Heart left ventricle (tissue), 16 donors: ENCODE measurements at places on chromosomes 2 and 18. TPM values are rescaled to one million over a fixed set of nuclear protein-coding genes. Genes with fewer than 3 reads are reported as not detected.

GRCh38 chr18:38932752-38933151 lies 1367.2 kb upstream of the CELF4 start:
- H3K4me1 ChIP-seq = no peaks in the 10 kb centered on the region
- no peaks in the 10 kb centered on the region for H3K27me3 ChIP-seq
- H3K4me3 ChIP-seq = no peak overlapping the region
- no peak for DNase-seq
- no peak overlapping the region for H3K27ac ChIP-seq
- no peaks in the 10 kb centered on the region for H3K36me3 ChIP-seq

The SMAD7 gene
- total RNA-seq = 21.8 TPM

GRCh38 chr2:165471349-165471950 lies 2.0 kb downstream of the CSRNP3 start:
- no peaks in the 10 kb centered on the region for H3K36me3 ChIP-seq
- no peak overlapping the region for H3K4me3 ChIP-seq
- H3K27me3 ChIP-seq = no peaks in the 10 kb centered on the region
- H3K27ac ChIP-seq = no peak overlapping the region

DNA sequence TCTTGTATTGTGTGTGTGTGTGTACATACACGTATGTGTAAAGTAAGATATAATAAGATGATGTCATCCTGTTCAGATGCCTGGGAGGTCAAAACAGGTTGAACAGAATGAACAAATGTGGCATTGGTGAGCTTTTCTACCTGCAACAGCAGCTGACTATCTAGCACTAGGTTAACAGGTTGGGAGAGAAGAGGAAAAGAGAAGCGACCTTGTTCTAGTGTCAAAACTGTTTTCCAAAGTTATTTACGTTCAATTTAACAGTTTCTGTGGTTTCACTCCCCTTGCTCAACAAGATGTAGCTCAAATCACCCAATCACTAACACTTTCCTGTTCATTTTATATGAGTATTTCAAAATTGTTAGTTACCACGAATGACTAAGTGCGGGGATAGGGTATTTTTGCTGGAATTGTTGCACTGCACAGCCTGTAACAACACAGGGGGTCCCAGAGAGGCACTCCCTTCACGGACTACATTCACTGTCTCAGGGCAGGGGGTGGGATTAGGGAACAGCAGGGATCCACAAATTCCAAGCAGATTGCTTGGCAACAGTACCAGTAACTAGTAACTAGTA lies 67.5 kb upstream of the DTNB start:
- H3K36me3 ChIP-seq = peaks cover 36% of the 10 kb centered on the region
- H3K4me3 ChIP-seq = no peak overlapping the region
- no peaks in the 10 kb centered on the region for H3K27me3 ChIP-seq
- H3K27ac ChIP-seq = no peak overlapping the region
- no peak for DNase-seq

GRCh38 chr2:181574321-181574720 lies 82.6 kb downstream of the CERKL start:
- DNase-seq = no peak
- no peak overlapping the region for H3K27ac ChIP-seq
- no peak overlapping the region for H3K4me3 ChIP-seq
- no peaks in the 10 kb centered on the region for H3K4me1 ChIP-seq
- H3K36me3 ChIP-seq = no peaks in the 10 kb centered on the region

GRCh38 chr2:165149439-165149838 lies 54.4 kb downstream of the SCN3A start:
- no peaks in the 10 kb centered on the region for H3K4me1 ChIP-seq
- no peak overlapping the region for H3K27ac ChIP-seq
- no peaks in the 10 kb centered on the region for H3K36me3 ChIP-seq
- DNase-seq = no peak
- H3K27me3 ChIP-seq = no peaks in the 10 kb centered on the region

- H3K27me3 ChIP-seq = no peaks in the 10 kb centered on the region
- no peak for DNase-seq
These were observed 22.3 kb downstream of the IL1B start for GRCh38 chr2:112814278-112814677.

- no peak overlapping the region for H3K4me3 ChIP-seq
- no peak for DNase-seq
- no peaks in the 10 kb centered on the region for H3K27me3 ChIP-seq
- no peak overlapping the region for H3K27ac ChIP-seq
These were observed 156.1 kb downstream of the GREB1L start for GRCh38 chr18:21398121-21398520.

The RELCH gene
- 11.6 TPM for total RNA-seq

DNA sequence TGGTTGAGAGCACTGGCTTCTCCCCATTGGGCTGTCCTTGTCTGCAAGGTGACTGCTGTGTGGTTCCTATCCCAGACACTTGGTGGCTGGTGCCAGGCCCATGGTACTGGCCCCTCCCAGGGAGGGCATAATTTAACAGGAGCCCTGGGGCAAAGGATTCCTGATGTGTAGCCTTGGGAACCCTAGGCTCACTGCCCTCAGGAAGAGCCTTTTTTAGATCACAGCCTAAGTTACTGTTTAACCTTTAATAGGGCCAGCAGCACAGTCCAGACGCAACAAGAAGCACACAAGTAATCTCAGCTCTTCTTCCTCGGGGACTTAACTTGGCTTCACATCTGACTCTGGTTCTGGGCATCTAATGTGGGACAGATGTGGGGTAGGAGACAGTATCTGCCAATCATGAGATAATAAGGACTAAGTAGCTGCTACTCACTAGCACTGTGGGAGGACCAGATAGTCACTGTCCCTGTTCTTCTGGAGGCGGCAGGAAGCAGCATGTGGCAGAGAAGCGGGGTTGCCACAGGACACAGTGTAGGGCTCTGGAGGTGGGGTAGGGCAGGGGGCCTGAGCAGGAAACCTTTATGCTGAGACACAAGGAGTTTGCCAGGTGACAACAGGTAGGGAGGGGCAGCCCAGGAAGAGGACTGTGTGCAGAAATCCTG lies 136.3 kb downstream of the TMEM17 start:
- H3K36me3 ChIP-seq = no peaks in the 10 kb centered on the region
- DNase-seq = no peak
- no peaks in the 10 kb centered on the region for H3K4me1 ChIP-seq
- no peak overlapping the region for H3K27ac ChIP-seq
- H3K4me3 ChIP-seq = no peak overlapping the region
- H3K27me3 ChIP-seq = no peaks in the 10 kb centered on the region

- H3K4me1 ChIP-seq = no peaks in the 10 kb centered on the region
- H3K27ac ChIP-seq = no peak overlapping the region
- no peak for DNase-seq
- no peaks in the 10 kb centered on the region for H3K27me3 ChIP-seq
These were observed 47.2 kb upstream of the ZNF396 start for GRCh38 chr18:35424356-35424755.

The GCG gene
- total RNA-seq = not detected

DNA sequence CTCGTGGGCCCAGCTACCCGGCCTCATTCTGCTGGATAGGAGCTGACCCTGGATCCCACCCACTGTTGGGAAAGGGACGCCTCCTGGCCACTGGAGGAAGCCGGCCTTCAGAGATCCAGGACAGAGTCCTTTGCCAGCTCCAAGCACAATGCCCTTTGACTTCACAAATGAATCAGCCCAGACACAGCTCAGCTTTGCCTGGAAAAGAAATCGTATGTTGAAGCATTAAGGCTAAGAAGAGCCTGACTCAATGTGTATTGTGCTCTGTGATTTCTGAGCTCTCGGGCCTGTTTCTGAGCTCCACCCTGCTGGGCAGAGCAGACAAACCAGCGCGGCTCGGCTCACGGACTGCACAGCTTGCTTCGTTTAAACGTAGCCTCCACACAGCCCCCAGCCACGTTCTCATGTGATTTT lies 162.9 kb upstream of the APCDD1 start:
- no peaks in the 10 kb centered on the region for H3K27me3 ChIP-seq
- H3K27ac ChIP-seq = no peak overlapping the region
- H3K36me3 ChIP-seq = no peaks in the 10 kb centered on the region
- H3K4me3 ChIP-seq = no peak overlapping the region
- H3K4me1 ChIP-seq = peaks cover 17% of the 10 kb centered on the region

The EPB41L3 gene
- total RNA-seq = 7.9 TPM

The EPHA4 gene
- 19.8 TPM for total RNA-seq

DNA sequence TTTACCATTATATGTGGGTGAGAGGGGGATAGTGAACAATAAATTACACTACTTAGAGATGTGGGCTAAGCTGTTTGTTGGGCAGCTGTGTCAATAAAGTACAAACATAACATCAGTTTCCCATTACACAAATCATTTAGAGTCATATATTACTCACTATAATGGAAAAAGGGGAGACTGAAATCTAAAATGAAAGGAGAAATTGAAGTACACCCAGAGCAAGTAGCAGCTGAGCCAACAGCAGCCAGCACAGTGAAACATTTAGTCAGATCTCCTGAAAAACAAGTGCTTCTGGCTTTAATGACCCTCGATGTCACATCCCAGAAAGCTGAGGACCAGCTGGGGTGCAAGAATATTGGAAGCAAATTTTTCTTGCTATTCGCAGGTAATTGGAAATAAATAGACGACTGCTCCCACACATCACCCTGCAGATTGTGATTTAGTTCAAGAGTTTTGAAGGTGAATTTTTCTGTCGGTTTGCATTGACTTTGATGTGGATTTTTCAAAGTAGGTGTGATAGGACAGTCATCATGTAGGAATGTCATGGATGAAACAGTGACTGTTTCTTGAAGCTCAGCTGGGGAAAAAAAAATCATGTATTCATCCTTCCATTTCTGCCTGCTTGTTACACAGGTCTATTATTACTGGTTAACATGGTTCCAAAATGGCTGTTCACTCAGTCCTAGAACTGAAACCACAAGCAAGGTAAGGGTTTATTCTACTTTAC lies 1607.3 kb upstream of the CELF4 start:
- no peak overlapping the region for H3K27ac ChIP-seq
- DNase-seq = no peak
- no peaks in the 10 kb centered on the region for H3K4me1 ChIP-seq
- no peaks in the 10 kb centered on the region for H3K36me3 ChIP-seq

GRCh38 chr18:9861933-9862332 lies 23.8 kb upstream of the TXNDC2 start:
- no peak overlapping the region for H3K27ac ChIP-seq
- peaks cover 4% of the 10 kb centered on the region for H3K4me1 ChIP-seq
- DNase-seq = no peak
- H3K36me3 ChIP-seq = peaks cover 12% of the 10 kb centered on the region
- no peaks in the 10 kb centered on the region for H3K27me3 ChIP-seq
- H3K4me3 ChIP-seq = no peak overlapping the region

The CYS1 gene
- total RNA-seq = 2.6 TPM

GRCh38 chr2:48723129-48723528 lies 32.4 kb downstream of the LHCGR start:
- no peak overlapping the region for H3K4me3 ChIP-seq
- H3K27ac ChIP-seq = no peak overlapping the region
- no peak for DNase-seq
- no peaks in the 10 kb centered on the region for H3K4me1 ChIP-seq
- no peaks in the 10 kb centered on the region for H3K36me3 ChIP-seq

The ERBB4 gene
- total RNA-seq = 11.7 TPM

DNA sequence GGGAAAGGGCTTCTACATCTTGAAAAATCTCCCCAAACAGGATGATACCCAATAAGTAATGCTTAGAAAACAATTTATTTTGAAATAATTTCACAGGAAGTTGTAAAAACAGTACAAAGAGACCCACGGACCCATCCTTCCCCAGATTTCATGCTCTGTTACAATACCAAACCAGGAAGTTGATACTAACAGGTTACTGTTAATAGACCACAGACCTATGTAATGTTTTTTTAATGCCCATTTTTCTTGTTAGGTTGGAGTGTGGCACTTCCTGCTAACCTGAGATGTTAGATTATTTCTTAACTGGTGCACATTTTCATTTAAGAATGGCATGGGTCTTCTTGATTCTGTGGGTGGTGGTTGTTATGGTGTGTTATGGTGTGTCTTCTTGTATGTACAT lies 21.4 kb upstream of the MGAT5 start:
- peaks cover 23% of the 10 kb centered on the region for H3K4me1 ChIP-seq
- H3K36me3 ChIP-seq = no peaks in the 10 kb centered on the region
- no peaks in the 10 kb centered on the region for H3K27me3 ChIP-seq
- peak overlapping the region; percentile 1 for H3K27ac ChIP-seq
- H3K4me3 ChIP-seq = no peak overlapping the region
- no peak for DNase-seq

The SERPINB4 gene
- not detected for total RNA-seq

- H3K27me3 ChIP-seq = no peaks in the 10 kb centered on the region
- no peaks in the 10 kb centered on the region for H3K36me3 ChIP-seq
- DNase-seq = no peak
These were observed 250.1 kb upstream of the DPP10 start for GRCh38 chr2:114192362-114192761.

GRCh38 chr2:170369228-170369627 lies 191.3 kb downstream of the MYO3B start:
- no peak overlapping the region for H3K27ac ChIP-seq
- H3K36me3 ChIP-seq = no peaks in the 10 kb centered on the region
- no peak for DNase-seq

DNA sequence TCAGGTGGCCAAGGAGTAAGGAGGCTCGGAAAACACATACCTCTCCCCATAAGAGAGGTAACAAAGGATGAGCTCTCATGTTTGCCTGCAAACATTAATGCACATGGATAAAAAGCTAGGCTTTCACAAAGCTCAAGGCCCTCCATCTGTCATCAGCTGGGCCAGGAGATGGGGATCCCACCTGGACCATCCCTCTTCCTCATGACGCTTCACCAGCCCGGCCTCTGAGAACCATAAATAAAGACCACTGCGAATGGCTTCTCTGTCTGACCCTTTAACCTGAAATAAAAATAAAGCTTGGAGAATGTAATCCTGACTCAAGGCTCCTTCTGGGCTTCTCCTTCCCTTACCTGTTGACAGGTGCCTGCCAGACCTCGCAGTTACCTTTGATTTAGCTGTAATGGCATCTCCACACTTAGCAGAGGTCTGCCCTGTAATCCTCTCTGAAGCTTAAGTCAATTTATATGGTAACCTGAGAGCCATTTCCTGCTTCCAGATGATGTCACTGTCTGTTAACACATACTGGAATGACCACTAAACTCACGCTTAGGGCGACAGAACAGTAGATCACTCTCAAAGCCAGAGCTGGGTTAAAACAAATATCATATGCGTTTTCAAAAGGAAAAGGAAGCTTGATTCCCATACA lies 29.3 kb upstream of the FOXI3 start:
- no peak for DNase-seq
- no peaks in the 10 kb centered on the region for H3K4me1 ChIP-seq
- H3K36me3 ChIP-seq = no peaks in the 10 kb centered on the region
- H3K27ac ChIP-seq = no peak overlapping the region
- H3K27me3 ChIP-seq = peaks cover 4% of the 10 kb centered on the region

DNA sequence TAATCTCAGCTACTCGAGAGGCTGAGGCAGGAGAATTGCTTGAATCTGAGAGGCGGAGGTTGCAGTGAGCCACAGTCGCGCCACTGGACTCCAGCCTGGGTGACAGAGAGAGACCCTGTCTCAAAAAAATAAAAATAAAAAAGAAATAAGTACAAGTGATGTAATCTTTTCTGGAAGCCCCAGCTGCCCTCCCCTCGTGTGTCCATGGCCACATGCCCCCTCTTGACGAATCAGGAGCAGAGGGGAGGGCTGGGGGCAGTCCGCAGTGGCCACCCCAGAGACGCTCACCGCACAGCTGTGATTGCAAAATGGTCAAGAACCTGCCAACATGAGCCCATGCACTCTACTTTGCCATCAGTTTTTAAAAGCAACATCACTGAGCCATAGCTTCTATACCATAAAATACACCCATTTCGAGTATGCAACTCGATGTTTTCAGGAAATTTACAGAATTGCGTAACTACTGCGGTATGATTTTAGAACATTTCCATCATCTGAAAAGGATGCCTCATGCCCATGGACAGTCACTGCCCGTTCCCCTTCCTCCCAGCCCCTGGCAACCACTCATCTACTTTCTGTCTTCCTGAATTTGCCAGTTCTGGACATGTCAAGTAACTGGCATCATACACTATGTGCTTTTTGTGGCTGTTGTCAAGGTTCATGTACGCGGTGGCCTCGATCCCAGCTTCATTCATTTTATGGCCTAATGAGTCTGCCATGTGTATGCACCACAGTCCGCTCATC lies 88.1 kb downstream of the NDUFA10 start:
- H3K27me3 ChIP-seq = no peaks in the 10 kb centered on the region
- H3K4me1 ChIP-seq = no peaks in the 10 kb centered on the region
- no peak overlapping the region for H3K27ac ChIP-seq
- DNase-seq = peak; percentile 8
